HFF-Myc (cell line): ENCODE measurements at places on chromosomes 7 and 10.
A peak's percentile ranks its signal among the peaks of the same experiment; 100 is the strongest.

DNA sequence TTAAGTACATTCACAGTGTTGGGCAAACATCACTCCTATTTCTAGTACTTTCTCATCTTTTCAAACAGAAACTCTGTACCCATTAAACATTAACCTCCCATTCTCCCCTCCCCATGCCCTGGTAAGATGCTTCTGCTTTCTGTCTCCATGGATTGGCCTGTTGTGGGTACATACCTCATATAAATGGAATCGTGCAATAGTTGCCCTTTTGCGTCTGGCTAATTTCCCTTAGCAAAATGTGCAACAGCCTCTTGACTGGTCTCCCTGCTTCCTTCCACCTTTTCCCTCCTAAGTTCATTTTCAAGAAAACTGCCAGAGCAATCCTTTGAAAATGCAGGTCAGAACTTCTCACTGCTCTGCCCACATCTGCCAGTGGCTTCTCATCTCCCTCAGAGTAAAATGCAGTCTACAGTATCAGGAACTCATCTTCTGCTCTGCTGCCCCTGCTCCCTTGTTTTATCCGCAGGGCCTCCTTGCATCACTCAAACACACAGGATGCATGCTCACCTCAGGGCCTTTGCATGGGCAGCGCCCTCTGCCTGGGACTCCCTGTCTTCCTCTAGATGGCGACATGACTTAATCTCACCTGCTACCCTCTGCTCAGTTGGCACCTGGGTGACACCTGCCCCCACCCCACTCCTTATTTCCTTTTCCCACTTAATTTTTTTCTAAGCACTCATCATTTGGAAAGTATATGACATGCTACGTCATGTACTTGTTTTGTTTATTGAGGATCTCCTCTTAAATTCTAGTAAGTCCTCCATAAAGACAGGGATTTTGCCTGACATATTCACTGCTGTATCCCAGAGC is 44.3 kb upstream of the ECHDC3 start:
- no peak for DNase-seq

GRCh38 chr7:4682621-4683042 is 537 bp downstream of the FOXK1 start:
- no peak for DNase-seq

GRCh38 chr10:3468919-3469638 is 296.5 kb upstream of the PITRM1 start:
- DNase-seq = peak; percentile 90

DNA sequence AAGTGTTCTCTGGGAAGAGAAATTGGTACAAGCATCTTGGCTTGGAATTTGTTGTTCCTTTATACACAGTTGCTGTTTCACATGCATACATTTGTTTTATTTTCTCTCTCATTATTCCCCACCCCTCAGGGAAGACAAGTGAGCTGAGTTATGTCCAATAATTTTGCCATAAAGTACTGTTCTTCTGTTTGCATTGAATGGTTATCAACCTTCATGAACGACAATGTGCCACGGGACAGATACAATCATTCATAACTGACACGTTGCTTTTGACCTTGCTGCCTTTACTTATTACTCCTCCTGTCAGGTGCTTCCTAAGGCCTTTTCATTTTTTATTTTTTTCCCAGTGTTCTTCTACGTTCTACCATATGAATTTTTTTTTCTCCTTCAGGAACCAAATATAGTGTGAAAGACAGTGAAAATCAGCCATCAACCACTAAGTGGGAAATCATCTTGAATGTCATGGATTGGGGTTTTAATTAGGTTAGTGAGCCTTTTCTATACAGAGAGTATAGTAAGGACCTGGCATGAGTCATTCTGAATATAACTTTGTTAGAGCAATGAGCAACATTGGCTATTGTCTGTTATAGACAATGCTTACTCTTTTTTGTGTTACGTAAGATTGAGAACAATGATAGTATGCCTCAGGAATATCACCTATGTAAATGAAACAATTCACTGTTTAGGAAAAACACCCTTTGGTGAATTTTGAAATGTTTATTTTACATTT is 383.2 kb downstream of the MALRD1 start:
- DNase-seq = no peak

- no peak for DNase-seq
Observed at GRCh38 chr10:127524229-127524628, 24.9 kb upstream of the NPS start.

GRCh38 chr7:471866-472639 is 47.6 kb downstream of the PDGFA start:
- DNase-seq = no peak

DNA sequence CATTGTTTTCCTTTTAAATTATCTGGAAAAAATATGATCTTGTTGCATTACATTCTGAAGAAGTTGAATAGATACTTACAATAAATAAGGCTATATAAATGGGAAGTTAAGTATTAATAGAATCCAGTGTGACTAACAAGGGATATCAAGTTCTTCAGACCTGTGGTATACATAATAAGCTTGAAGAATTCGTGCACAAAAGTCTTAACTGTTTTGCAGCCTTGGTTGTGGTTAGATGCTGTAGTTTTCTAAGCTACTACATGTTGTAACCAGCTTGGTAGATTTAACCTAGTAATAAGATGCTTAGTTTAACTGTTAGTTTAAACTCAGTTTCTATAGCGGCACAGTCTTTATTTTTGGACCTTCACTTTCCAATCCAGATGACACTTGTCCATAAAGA is 106.2 kb upstream of the GLCCI1 start:
- no peak for DNase-seq

GRCh38 chr10:93384006-93384405 is 98.1 kb downstream of the MYOF start:
- no peak for DNase-seq

DNA sequence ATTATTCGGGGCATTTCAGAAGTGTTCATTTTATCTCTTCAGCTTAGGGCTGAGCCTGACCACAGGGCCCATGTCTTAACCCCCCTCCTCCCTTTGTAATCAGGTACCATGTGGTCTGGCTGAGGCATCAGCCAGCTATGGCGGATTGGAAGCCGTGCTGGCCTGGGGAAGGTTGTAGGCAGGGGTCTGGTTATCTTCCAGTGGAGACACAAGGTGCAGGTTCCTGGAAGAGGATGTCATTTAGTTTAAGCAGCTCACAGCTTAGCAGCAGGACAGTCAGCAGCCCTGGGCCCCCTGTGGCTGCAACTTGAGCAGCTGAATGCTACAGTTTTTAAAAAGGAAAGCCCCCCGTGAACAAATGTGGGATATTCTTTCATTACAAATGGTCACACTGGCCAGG is 22.1 kb downstream of the BAG3 start:
- DNase-seq = no peak

DNA sequence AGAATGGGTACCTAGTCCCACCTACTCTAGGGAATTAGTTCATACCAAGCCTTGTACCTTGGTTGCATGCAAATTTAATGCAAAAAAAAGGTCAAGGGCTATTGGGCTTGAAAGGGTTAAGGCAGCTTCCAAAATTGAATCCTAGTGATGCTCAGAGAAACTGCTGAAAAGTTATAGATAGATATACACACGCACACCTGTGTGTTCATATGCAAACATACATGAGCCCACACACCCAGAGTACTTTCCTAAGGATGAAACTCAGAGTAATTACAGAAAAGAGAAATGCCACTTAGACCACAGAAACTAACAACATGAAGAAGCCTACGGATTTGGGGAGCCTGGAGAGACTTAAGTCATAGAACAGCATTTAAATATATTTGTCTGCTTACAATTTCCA is 1.5 kb downstream of the SLC25A13 start:
- no peak for DNase-seq

- DNase-seq = no peak
Observed at GRCh38 chr7:30752979-30753378, 1.0 kb downstream of the INMT start.

DNA sequence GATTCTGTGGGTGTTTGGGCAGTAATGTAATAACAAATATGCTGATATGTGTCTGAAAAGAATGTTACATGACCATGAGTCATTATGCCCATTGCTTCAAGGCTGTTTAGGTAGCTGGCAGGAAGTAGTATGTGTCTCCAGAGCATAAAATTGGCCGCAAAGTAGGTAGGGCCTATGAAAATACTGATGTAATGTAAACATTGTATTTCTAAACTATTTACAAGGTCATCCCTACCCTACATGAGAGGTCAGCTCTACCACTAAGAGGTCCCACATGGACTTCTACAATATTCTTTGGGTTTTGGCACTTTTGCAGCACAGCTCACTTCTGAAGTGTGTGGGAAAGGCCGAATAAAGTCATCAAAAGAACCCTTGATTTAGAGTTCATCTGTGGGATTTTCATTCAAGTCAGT is 301.9 kb downstream of the AHR start:
- DNase-seq = peak; percentile 91

GRCh38 chr7:151518105-151518946 is 1.4 kb downstream of the RHEB start:
- DNase-seq = no peak

- DNase-seq = no peak
Observed at GRCh38 chr7:2279896-2280295, 34.3 kb downstream of the SNX8 start.

DNA sequence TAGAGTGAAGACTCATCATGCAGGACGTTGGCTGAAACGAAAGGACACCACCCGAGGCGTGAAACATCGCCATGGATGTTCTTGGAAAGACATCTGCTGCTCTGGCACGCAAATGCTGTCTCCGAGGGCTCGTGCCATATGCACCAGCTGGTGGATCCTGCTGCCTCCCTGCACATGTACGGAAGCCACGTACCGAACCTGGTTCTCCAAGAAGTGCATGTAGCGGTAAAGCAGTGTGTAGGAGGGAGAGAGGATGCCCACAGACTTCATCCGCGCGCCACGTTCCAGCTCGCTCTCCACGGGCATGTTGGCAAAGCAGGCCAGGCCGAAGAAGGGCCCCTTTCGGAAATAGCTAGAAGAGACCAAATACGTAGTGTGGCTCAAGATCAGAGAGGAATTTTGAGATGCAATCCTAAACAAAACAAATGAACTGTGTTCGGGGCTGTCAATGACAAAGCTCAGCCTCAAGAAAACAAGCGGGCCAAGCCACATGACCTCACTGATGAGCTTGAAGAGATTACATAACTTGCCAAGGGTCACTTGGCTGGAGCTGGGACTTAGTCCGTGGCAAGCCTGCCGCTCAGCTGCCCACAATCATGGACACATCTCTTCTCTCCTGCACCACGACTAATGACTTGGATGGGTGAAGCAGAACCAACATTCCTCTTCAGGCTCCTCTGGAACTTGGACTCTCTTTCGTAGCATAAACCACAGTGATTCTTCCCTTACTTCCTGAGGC is 16.5 kb downstream of the DENND11 start:
- DNase-seq = no peak

DNA sequence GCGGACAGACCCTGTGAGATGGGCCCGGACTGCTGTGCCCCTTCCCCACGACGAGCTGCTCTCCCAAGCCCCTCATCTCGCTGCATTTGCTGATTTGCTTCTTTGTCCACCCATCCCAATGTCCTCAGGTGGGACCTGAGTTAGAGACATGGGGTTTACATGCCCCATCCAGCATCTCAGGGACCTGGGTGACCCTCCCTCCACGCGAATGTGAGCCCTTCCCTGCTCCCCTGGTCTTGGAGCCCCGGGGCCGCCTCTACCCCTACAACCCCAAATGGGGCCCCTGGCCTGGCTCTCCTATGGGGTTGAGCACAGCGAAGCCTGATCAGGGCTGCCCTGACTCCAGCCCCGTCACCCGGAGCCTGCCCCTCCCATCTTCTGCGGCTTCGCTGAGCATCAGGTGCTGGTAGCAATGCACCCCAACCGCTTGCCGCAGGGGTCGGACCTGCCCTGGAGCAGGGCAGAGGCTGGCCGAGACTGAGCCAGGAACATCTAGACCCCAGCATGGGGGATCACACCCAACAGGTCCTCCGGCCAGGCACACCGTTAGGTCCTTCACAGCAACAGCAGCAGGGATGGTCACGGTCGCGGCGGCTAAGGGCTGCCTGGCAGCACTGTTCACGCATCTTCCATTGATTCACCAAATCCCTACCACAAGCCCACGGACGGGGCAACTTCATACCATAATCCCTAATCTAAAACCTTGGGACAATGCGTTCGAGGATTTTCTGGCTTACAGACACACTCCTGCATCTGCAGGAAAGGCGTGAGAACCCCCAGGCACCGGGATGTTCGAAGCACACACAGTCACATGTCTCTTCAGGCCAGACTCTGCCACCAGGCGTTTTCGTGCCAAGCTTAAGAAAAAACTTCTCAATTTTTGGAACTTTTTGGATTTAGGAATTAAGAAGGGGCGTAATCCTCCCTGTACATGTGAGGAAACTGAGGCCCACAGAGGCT is 15.5 kb downstream of the WDR86 start:
- no peak for DNase-seq
